ENCODE measurements at places on chromosomes 1 and 21.

DNA sequence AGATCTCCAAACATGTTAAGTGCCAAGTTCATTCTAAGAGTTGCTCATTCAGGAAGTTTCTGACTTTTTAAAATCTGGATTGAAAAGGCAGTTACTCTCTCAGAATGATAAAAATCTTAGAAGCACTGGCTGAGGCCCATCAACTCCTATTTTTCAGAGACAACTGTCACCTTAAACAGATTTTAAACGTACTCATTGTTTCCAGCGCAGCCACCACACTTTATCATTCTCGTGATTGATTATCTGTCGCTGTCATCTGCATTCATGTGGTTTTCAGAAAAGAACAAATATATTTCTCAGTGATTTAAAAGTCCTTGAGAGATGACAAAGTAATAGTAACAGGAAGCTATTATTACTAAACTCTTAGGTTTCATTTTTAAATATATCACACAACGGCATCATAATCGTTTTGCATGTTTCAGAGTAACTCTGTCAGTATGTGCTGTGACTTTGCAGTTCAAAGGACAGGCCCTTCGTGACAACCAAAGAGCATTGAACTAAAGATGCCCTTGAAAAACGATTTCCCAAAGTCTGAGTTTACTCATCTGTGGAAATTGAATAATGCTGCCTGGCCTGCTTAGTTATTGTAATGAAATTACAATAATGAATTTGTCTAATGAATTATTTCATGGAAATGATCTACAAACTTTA lies 14.9 kb upstream of the KCNK1 start:
- no peak for DNase-seq

- DNase-seq = peak; percentile 24
These were observed 21.1 kb downstream of the CLDN8 start for GRCh38 chr21:30194701-30195299.

GRCh38 chr1:241532864-241533263 lies 686 bp downstream of the KMO start:
- no peak for DNase-seq

GRCh38 chr1:99106274-99106673 lies 101.6 kb upstream of the PLPPR5 start:
- no peak for DNase-seq

GRCh38 chr21:36510911-36511310 lies 31.0 kb upstream of the CLDN14 start:
- DNase-seq = no peak

DNA sequence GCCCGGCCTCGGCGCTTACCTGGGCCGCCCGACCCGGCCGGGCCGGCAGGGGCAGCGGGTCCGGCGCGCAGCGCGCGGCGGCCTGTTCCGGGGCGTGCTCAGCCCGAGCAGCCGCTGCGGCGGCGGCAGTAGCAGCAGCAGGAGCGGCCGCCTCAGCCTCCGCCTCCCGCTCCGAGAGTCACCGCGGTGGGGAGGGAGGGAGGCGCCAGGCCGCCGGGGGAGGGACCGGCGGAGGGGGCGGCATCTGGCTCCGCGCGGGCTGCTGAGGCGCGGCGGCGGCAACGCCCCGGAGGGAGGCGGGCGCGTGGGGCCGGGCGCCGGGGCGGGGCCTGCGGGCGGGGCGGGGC lies at the start of gene CTNNBIP1:
Gene CTNNBIP1, minus strand, starts transcription at position 194 of the 347 bp plus-strand sequence. CDS start 38,205 bp downstream, outside the sequence.
- DNase-seq = peak; percentile 95

DNA sequence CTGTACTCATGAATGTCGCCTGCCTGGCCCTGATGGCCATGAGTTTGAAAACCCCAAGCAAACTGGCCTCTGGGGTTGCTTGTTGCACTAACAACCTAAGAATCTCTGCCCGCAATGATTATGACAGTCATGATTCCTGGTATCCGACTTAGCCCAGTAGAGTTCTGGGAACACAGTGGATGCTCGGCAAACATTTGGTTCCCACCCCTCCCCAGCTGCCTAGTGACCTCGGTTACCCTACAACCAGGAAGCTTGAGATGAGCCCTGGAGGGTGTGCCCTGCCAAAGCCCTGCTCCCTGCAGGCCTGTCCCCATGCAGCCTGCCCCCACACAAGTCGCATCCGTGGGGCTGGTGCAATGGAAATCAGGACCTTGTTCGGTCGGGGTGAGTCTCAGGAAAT lies 76.0 kb upstream of the ZBTB40 start:
- DNase-seq = no peak

Data from iPS-NIHi11 (cell line).